ENCODE measurements at places on chromosomes 13 and 19. TPM values are rescaled to one million over a fixed set of nuclear protein-coding genes. Genes with fewer than 3 reads are reported as not detected.

The ZNF729 gene
- under 0.01 TPM for total RNA-seq

The PRR19 gene
- total RNA-seq = 0.19 TPM

The OVOL3 gene
- total RNA-seq = not detected

The HSH2D gene
- not detected for total RNA-seq

The FAM216B gene
- not detected for total RNA-seq

The NCAN gene
- not detected for total RNA-seq

The METTL21C gene
- total RNA-seq = not detected

The SYT3 gene
- total RNA-seq = 0.85 TPM

The S1PR4 gene
- total RNA-seq = not detected

The CGB8 gene
- total RNA-seq = not detected

The GAPDHS gene
- not detected for total RNA-seq

The CEACAM8 gene
- total RNA-seq = not detected

The CYP2A7 gene
- not detected for total RNA-seq

The FUT1 gene
- total RNA-seq = 0.58 TPM

The ZNF600 gene
- 3.4 TPM for total RNA-seq

The NPAS1 gene
- 5.6 TPM for total RNA-seq

The DAND5 gene
- total RNA-seq = not detected

The UBA52 gene
- total RNA-seq = 821 TPM

The C13orf46 gene
- total RNA-seq = 0.28 TPM

The ZSCAN5A gene
- total RNA-seq = 3.1 TPM

The LILRB3 gene
- total RNA-seq = not detected

The ZNF667 gene
- 3.8 TPM for total RNA-seq

The MIR17HG gene
- 5.4 TPM for total RNA-seq

The PNMA8B gene
- 0.19 TPM for total RNA-seq

The TMTC4 gene
- total RNA-seq = 26.8 TPM

The SCGB2B2 gene
- total RNA-seq = not detected

The ODAD3 gene
- 0.28 TPM for total RNA-seq

The OR2Z1 gene
- total RNA-seq = not detected

The CRB3 gene
- total RNA-seq = not detected

The ZNF700 gene
- 11.0 TPM for total RNA-seq

The CYP2S1 gene
- total RNA-seq = 1.3 TPM

The TYK2 gene
- total RNA-seq = 60.6 TPM

The ZNF865 gene
- total RNA-seq = 0.58 TPM

The C3 gene
- total RNA-seq = 16.5 TPM

The SAE1 gene
- 94.4 TPM for total RNA-seq

The NLRP5 gene
- not detected for total RNA-seq

The NR2C2AP gene
- total RNA-seq = 17.4 TPM

The ADGRE2 gene
- 2.9 TPM for total RNA-seq

The ZNF497 gene
- total RNA-seq = 0.58 TPM

The PODNL1 gene
- total RNA-seq = 0.58 TPM

The MARK4 gene
- 8.8 TPM for total RNA-seq

The LHFPL6 gene
- total RNA-seq = 159 TPM

The GIPC3 gene
- total RNA-seq = not detected

The LRRC8E gene
- 2.3 TPM for total RNA-seq
